Cerebellum (tissue), 4 donors: ENCODE measurements at places on chromosomes 6 and 20.

DNA sequence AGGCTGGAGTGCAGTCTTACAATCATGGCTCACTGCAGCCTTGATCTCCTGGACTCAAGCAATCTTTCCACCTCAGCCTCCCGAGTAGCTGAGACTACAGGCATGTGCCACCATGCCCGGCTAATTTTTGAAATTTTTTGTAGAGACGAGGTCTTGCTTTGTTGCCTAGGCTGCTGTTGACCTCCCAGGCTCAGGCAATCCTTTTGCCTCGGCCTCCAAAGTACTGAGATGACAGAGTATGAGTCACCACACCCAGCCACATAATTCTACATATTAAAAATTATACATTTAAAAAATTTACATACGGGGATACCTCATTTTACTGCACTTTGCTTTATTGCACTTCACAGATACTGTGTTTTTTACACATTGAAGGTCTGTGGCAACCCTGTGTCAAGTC is 115.1 kb downstream of the MAN1A1 start:
- no peak for DNase-seq

GRCh38 chr20:37417617-37418467 is 71.9 kb downstream of the SRC start:
- no peak for DNase-seq

DNA sequence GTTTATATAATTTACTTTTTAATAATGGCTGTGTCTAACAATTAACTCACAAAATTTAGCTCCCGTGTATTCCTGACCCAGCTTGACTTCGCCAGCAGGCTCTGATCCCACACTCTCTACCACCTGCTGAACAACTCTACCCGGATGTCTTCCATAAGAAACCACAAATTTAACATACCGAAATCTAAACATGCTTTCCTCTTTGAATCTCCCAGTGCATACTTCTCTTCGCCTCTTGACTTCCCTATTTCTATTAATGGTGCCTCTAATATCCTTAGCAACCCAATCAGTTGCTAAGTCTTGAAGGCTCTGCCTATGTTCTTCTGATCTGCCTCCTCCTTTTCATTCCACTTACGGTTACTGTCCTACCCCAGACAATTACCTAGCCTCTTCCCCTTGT is 4.6 kb upstream of the MYB start:
- no peak for DNase-seq

DNA sequence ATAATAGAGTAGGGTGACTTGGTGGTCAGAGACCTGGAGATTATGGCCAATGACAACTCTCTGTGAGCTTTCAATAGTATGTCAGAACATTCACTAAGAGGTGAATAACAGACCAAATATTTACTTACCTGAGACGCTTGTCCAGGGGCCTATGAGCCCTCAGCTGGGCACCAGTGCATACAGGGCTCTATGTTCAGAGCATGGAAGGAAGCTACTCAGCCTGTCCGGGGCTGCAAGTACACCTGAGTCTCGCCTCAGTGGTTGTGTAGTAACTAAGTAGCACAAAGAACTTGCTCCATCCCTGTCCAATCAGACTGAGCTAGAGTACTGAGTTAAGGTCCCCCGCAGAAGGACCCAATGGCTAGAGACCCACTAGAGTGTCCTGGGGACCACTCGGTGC is 11.6 kb upstream of the SCGN start:
- no peak for DNase-seq

GRCh38 chr6:158531970-158532369 is 27.9 kb upstream of the TMEM181 start:
- DNase-seq = no peak

DNA sequence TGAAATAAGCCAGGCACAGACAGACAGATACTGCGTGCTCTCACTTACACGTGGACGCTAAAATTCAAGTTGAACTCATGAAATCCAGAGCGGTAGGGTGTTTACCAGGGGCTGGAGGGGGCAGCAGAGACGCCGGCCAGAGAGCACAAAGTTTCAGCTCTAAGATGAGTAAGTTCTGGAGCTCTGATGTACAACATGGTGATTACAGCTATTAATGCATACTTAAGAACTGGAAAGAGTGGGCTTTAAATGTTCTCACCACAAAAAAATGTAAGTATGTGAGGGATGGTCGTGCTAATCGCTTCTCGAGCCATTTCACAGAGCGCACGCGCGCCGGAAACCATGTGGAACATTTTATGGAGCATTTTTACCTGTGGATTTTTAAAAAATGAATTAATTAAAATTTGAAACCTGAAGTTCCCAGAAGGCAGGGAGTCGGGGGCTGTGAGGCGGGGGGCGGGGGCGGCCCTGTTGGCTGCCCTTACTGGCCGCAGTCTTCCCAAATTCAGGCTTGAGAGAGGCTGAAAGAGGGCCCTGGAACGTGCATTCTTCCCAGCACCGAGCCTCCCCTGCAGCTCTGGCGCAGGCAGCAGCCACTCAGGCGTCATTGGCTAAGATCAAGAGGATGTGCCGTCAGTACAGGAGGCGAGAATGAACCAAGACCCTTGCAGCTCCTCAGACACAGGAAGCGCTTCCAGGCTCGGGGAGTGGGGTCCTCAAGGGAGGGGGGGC is 8.5 kb upstream of the SLCO4A1 start:
- no peak for DNase-seq

DNA sequence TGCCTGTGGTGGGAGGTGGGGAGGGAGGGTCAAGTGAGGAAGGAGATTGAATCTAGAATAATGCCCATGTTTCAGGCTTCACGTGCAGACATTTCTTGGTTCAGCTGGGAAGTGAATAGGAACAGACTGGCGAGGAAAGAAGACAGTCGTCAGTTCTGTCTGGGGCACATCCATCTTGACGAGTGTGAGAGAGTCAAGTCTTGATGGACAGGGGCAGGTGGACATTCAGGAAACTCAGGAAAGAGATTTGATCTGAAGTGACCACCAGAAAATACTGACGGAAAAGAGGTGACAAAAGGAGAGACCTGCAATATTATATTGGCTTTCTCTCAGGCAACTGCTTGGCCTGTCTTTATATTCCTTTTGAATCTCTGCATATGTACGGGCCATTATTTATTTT is 68.6 kb downstream of the ESR1 start:
- DNase-seq = no peak

DNA sequence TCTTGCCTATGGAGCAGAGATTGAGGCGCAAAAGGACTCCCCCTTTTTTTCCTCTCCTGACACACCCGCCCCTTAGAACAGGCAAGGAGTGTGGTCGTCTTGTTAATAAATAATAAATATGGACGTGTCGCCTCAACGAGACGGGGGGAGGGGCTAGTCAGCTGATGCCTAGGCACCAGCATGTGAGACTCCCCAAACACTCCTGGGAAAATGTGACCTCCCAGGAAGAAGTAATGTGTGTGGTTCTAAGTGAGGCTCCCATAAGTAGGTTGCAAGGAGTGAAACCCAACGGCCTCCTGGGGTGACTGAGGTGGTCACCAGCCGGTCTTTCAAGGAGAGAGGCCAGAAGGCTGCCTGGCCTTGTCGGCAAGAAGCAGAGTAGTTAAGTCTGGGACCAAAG is 1.1 kb upstream of the FAXC start:
- DNase-seq = peak; percentile 15

- no peak for DNase-seq
These were observed 35.7 kb upstream of the ZNF391 start for GRCh38 chr6:27352850-27353249.

DNA sequence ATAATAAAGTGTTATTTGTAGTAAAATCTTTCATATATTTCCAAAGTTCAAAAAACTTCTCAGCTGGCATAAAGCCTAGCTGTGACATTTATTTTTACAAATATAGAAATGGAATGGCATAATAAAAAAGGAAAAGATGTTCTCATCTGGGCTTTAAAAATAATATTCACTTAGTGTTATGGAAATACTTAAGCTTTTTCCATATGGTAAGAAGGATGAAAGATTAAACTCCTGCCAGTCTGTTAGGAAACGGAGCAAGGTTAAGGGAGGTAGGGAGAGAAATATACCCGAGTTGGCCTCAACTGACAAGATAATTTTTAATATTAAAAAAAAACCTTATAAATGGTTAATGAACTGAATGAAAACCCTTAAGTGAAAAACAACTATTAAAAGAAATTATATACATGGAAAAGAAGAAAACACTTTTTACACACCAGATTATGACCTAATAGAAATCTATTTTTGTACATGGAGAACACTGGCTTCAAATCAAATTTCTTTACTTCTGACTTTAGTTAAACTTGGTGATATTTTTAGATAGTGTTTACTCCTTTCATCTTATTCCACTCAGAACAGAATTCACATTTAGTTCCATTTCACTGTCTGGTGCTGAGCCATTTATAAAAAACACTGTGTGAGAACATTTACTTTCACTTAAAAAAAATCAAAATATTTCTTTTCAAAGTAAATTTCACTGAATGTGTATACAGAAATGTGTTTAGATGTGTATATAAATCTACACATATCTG is 137.0 kb downstream of the DST start:
- no peak for DNase-seq

GRCh38 chr6:96276856-96277255 is 244.8 kb upstream of the UFL1 start:
- DNase-seq = no peak

GRCh38 chr6:129677620-129678325 is 32.2 kb downstream of the ARHGAP18 start:
- DNase-seq = no peak

GRCh38 chr6:7392402-7392801 is 2.8 kb downstream of the RIOK1 start:
- DNase-seq = no peak

DNA sequence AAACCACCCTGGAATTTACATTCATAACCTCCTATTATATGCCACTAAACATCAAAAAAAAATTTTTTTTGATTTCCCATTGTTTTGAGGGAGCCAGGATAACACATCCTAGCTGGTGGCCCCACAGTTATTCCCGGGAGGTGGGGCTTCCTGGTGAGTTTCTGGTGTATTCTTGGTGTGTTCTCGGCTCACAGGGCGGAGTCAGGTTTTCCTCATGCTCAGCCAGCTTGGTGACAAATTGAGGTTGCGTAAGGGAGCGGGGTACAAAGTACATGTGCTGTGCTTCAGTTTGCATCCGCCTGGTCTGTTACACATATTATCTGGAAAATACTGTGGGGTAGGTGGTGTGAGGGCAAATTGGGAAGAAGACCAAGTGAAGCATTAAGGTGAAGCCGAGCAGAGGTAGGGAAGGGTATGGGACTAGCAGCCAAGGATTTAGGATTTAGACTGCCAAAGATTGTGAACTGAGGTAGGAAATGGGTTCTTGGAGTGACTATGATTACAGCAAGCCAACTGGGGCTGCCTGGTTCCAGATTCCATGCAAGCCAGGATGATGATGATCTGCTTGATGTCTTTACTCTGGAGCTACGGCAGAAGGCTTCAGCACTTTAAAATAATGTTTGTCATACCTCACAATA is 46.2 kb upstream of the EEF1A1 start:
- no peak for DNase-seq

DNA sequence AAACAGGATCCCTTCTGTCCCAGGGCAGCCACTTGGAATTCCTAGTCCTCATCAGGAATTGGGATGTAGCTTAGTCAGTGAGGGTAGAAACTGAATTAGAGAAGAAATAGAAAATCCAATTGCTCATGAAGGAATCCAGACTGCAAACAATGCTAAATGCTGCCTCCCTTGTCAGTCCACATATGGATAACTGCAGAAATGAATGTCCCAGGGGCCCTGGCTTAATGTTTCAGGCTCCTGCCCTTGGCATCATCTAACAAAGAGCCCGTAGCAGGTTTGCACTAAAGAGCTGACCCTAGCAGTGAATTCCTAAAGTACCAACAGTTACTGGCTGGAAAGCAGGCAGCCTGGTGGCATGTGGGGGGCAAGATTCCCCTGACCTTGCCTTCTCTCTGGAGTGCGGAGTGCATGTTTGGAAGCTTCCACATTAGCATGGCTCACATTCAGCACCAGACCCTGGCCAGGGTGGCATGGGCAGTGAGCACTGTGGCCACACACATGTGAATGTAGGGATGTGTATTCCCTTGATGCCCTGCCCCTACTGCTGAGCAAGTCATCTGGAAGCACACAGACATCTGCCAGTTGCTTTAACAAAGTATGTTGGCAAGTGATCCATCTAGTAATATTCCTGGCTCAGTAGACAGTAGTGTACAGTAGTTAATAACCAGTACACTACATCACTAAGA is 394.5 kb downstream of the CDC5L start:
- no peak for DNase-seq

DNA sequence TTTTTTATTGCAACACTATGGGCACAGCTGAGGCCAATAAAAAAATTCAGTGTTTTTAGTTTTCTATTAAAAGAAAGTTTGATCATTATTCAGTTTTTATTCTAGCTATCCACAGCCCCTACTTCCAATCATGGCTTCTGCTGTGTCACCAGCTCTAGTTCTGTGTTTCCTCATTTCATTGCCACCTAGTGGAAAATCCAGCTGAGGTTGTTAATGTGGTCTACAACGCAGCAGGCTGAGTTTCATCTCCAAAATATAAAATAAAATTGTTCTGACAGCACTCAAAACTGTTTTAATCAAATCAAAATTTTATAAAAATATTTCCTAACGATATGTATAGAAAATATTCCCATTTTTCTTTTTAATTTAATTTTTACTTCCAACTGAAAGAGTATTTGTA is 13.6 kb downstream of the COL9A1 start:
- DNase-seq = no peak

DNA sequence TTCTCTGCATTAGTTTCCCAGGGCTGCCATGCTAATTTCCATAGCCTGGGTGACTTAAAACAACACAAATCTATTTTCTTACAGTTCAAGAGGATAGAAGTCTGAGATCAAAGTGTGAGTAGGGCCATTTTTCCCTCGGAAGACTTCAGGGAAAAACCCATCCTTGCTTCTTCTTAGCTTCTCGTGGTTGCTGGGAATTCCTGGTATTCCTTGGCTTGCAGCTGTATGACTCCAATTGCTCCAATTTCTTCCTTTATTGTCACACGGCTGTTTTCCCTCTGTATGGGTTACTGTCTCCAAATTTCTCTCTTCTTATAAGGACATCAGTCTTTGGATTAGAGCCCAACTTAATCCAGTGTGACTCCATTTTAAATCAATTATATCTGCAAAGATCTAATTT is 128.4 kb upstream of the JAG1 start:
- DNase-seq = no peak

DNA sequence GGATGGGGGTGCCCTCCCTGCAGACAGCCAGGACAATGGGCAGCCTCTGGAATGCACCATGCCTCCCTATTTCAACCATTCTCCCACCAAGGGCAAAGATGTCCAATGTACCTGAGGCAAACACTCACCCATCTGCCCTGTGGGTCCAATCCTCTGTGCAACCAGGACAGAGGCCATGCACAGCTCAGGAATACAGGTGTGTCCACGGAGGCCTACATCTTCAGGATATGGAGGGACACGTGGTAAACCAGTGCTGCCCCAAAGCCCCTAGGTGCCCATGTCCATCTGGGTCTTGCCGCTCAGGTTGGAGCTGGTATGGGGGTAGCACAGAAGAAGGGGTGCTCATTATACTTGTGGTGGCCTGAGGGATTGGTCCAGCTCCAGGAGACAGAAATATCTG is 20.4 kb upstream of the TAF8 start:
- no peak for DNase-seq

GRCh38 chr20:25063981-25064380 is 6.0 kb upstream of the ACSS1 start:
- DNase-seq = no peak

DNA sequence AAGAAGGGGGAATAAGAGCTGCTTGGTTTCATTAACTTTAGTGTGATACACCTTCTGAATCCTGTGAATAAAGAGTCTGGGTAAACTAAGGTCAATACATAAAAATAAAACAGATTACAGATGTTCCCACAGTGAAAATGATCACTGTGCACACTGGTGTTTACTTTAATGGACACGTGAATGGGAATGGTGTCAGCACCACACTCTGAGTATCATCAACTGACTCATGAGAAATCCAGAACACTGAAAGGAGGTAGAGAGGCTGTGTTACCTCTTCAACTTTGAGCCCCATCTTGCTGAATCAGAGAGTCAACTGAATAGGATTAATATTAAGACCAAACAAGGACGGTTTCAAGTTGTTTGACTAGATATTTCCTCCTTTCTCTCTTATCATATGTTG is 75.0 kb downstream of the ELOVL4 start:
- DNase-seq = no peak
